ENCODE measurements at places on chromosomes 3 and 15.

GRCh38 chr3:171854649-171855305 is 11.6 kb downstream of the TMEM212 start:
- no peak for DNase-seq

- DNase-seq, result no peak
Measured at GRCh38 chr15:64373360-64373759, 7.9 kb downstream of the PCLAF start.

- no peak for DNase-seq
Measured at GRCh38 chr3:66722675-66723074, 221.9 kb upstream of the LRIG1 start.

GRCh38 chr3:129554356-129555152 is 11.6 kb downstream of the H1-8 start:
- no peak for DNase-seq

DNA sequence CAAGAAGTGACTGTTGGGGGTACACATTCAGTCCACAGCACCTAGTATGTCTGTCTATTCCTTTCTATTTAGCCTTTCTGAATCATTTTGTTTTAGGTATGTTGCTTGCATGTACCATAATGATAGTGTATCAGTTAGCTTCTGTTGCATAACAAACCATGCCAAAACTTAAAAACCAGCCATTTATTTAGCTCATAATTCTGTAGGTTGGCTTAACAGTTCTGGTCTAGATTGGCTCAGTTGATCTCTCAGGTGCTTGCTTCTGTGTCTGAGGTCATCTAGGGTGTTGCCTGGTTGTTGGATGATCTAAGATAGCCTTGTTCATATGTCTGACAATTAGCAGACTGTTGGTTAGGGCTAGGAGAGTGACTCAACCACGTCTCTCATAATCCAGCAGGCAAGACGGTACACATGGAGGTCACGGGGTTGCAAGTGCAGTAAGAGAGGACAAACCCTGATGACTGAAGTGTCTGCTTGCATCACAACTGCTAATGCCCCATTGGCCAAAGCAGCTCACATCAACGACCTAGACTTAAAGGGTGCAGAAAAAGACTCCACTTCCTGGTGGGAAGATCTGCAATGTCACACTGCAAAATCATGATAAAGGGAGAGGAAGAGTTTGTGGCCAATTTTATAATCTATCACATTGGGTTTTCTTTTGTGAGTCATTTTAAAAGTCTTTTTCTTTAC is 6.8 kb upstream of the PDCD6IP start:
- DNase-seq, result no peak

GRCh38 chr3:13281507-13282357 is 138.4 kb downstream of the NUP210 start:
- DNase-seq, result no peak

GRCh38 chr15:69328739-69329138 is 30.0 kb downstream of the PAQR5 start:
- DNase-seq, result no peak

GRCh38 chr3:129316248-129317013 is 37.8 kb downstream of the HMCES start:
- DNase-seq, result peak; percentile 25

DNA sequence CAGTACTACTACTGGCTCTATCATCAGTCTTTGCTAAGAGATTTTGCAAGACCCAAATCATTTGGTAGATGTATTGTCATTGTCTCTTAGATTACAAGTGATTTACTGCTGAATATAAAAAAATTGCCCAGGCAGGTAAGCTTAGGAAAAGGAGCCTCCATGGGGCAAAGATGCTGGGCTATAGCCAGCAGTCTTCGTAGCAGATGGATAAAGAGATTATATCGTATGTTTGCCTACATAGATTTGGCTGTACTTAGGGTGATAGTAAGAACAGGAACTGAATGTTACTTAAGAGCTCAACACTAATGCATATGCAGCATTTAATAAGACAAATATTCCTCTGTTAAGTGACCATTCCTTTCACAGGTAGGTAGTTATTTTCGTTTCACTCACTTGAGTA is 48.9 kb downstream of the PTPRG start:
- DNase-seq, result no peak

GRCh38 chr3:194487289-194488054 is 670 bp upstream of the ATP13A3 start:
- no peak for DNase-seq

DNA sequence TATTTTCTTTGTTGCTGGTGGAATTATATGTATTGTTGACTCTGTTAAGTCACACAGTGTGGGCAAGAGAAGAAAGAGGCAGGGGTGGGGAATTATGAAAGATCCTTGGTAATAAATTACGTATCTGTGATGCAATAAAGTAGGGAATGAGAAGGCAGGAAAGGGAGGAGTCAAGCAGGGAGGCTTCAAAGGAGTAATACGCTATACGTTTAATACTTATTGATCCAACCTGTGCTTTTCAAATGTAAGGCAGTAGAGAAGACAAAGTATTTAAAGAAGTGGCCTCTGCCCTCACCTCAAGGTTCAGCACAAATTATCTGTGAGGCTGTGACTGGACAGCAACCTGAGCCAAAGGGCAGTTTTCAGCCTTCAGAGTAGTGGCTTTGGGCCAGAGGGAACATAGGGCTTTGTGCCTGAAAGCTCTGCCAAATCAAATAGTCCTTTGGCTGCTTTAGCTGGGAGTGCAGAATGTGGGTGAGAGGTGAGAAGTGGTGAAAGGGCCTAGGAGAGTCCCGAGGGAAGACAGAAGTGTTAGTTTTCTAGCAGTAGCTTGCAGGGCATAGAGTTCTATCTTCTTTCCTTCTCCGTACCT is 1.2 kb upstream of the PLIN1 start:
- DNase-seq, result peak; percentile 36

GRCh38 chr3:157160658-157161424 is 894 bp upstream of the CCNL1 start:
- DNase-seq, result peak; percentile 8

DNA sequence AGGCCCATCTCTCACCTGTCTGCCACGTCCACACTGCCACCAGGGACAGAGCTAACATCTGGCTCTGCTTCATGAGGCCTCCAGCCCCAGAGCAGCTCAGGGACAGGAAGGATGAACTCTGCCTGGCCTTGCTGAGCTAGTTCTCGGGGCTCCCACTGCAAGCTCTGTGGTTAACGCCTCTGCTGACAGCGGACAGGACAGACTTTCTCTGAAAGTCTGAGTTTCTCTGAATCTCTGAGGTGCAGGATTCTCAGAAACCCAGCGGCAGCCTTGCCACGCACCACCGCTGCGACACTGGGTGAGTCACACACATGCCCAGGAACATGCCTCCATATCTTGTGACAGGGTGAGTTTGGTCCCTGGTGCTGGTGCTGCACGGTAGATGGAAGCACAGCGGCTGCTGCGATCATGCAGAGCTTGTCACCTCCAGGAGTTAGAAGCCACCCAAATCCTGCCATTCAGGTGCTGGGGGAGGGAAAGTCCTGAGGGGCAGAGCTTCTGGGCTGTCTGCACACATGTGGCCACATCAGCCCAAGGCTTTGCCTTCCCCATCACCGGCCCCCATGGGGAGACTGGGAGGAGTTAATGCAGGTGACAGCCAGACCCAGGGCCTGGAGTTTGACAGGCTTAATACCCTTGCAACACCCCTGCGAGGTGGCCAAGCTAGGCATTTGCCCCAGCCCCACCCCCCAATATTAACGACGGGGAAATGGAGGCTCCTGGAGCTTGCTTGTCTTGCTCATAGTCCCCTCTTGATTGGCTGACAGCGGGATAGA is 267.0 kb downstream of the PLCL2 start:
- DNase-seq, result no peak

All from DMS153 (cell line).